HFFc6 (cell line): ENCODE measurements at places on chromosomes 1 and 21.

DNA sequence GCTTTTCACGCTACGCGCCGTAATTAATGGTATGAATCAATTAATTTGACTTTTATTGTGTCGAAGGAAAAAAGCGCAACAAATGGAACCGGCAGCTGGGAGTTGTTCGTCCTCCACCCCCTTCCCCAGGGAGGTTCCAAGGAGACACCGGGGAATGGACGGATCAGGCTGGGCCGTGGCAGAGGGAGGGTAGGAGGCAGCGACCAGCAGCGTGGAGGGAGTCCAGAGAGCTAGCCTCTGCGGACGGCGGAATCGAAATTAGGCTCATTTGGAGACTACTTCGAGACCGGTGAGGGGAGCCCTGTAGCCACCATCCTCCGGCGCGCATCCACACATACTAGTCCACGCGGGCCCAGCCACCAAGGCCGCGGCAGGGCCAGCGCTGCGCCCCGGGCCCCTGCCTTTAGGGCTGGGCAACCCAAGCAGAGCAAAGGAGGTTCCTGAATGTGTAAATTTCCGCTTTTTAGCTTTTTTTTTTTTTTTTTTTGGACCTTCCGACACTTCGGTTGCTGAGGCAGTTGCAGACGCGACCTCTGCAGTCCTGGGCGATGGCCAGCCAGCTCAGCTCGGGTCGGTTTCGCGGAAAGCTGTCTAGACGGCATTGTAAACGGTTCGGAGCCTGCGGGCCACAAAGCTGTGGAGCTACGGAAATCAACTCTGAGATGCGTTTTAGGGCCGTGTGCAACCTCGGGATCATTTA is 2.2 kb upstream of the FOXD3 start:
- DNase-seq: no peak

- no peak for DNase-seq
These were observed 253.3 kb upstream of the ADGRL2 start for GRCh38 chr1:81547261-81547911.

- no peak for DNase-seq
These were observed 1.9 kb downstream of the RGS1 start for GRCh38 chr1:192577145-192578140.

DNA sequence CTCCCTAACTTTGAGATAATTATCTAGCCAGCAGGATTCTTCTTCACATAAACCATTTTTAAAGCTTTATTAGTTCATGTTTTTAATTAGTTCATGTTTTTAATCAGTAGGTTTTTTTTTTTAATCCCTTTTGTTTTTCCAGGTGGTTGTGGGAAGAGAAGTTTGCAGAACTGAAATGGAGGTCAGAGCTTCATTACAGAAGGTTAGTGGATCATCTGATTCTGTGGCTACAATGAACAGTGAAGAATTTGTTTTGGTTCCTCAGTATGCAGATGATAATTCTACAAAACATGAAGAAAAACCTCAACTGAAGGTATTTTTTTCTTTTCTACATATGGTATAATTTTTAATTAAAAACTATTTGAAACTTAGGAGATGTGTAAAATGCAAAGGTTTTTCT is 59.7 kb downstream of the RABGAP1L start:
- DNase-seq: no peak

- no peak for DNase-seq
These were observed 26.4 kb upstream of the BTG2 start for GRCh38 chr1:203278885-203279406.
